ENCODE measurements at places on chromosomes 13 and 19. TPM values are rescaled to one million over a fixed set of nuclear protein-coding genes. Genes with fewer than 3 reads are reported as not detected.

CLN5 gene
- 15.8 TPM for total RNA-seq

ANGPTL4 gene
- total RNA-seq: 69.1 TPM

LCP1 gene
- total RNA-seq: 8.6 TPM

ZNF625 gene
- 6.3 TPM for total RNA-seq

RASIP1 gene
- 13.6 TPM for total RNA-seq

TIMM13 gene
- 37.1 TPM for total RNA-seq

CYP4F22 gene
- not detected for total RNA-seq

ZNF571 gene
- 2.3 TPM for total RNA-seq

CEACAM7 gene
- not detected for total RNA-seq

DNA sequence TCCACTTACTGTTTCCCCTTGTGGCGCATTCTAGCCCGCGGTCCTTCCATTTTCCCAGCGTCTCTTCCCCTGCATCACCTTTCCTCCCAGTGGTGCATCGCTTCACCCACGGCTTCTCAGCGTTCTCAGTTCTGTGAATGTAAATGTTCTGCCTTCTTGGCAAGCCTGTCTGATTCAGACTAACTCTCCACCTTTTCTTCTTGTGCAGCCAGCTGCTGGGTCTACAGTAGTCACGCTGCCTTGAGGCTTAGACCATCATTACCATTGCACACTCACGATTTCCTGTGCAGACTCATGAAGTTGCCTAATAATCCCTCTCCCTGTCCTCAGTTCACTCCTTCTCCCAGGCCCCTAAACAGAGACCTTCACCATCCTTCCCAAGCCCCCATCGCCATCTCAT, 75.0 kb downstream of the DHRS12 start:
- H3K4me1 ChIP-seq: no peaks in the 10 kb centered on the region
- H3K27me3 ChIP-seq: no peaks in the 10 kb centered on the region
- H3K4me3 ChIP-seq: no peak overlapping the region
- no peak for DNase-seq

DNA sequence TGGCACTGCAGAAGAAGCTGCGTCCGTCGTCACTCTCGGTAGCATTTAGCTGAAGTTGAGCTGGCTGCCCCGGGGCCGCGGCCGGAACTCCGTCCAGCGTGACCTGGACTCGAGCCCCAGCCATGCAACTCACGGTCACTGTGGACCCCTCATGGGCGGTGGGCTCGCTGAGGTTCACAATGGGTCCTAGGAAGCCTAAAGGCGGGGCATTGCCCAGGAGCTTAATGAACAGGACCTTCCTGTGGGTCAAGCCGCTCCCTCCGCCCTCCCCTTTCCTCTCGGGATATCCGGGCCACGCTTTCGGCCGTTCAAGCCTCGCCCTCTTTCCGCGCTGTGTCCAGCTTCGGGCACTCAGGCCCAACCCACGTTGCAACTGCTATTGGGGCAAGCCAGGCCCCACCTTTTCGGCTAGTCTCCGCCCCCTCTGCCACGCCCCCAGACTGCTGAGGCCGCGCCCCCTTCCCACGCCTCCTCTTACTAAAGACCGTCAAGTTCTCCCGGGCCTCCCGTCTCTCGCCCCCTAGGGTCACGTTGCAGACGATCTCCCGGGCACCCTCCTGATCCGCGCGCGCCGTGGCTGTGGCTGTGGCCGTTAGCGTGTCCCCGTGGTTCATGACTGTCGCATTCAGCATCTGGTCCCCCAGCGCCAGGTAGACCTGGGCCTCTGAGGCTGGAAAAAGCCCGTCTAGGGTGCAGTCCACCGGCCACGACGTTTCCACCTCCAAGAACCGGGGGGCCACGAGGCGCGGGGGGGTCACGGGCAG, 1.4 kb upstream of the RAVER1 start:
- peak; percentile 97 for DNase-seq
- no peaks in the 10 kb centered on the region for H3K27me3 ChIP-seq
- H3K27ac ChIP-seq: peak overlapping the region; percentile 89
- no peaks in the 10 kb centered on the region for H3K4me1 ChIP-seq

DNA sequence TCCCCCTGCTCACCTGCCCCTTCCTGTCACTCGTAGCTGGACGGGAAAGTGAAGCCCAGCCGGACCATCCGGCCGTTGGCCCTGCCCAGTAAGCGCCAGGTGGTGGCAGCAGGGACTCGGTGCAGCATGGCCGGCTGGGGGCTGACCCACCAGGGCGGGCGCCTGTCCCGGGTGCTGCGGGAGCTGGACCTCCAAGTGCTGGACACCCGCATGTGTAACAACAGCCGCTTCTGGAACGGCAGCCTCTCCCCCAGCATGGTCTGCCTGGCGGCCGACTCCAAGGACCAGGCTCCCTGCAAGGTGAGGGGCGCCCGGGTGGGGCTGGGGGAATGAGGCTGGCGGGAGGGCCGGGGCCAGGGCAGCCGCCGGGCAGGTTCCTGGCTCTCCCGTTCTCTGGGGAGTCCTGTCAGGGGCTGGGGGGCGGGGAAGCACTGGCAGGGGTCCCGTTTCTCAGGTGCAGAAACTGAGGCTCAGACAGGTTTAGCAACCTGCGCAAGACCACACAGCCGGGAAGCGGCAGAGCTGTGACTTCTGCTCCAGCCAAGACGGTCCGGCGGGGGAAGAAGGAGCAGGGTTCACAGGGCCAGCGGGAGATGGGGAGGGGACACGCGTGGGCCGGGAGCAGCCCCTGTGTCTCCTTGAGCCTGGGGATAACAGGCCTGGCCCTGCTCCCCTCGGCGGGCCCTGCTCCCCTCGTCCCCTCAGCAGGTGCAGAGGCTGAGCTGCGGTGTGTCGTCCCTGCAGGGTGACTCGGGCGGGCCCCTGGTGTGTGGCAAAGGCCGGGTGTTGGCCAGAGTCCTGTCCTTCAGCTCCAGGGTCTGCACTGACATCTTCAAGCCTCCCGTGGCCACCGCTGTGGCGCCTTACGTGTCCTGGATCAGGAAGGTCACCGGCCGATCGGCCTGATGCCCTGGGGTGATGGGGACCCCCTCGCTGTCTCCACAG, 5.3 kb downstream of the GZMM start:
- H3K27me3 ChIP-seq: no peaks in the 10 kb centered on the region
- no peaks in the 10 kb centered on the region for H3K4me1 ChIP-seq
- H3K27ac ChIP-seq: no peak overlapping the region
- no peak for DNase-seq
- no peak overlapping the region for H3K4me3 ChIP-seq

GRCh38 chr19:33302974-33303790, 848 bp upstream of the CEBPA start:
- H3K27me3 ChIP-seq: no peaks in the 10 kb centered on the region

DNA sequence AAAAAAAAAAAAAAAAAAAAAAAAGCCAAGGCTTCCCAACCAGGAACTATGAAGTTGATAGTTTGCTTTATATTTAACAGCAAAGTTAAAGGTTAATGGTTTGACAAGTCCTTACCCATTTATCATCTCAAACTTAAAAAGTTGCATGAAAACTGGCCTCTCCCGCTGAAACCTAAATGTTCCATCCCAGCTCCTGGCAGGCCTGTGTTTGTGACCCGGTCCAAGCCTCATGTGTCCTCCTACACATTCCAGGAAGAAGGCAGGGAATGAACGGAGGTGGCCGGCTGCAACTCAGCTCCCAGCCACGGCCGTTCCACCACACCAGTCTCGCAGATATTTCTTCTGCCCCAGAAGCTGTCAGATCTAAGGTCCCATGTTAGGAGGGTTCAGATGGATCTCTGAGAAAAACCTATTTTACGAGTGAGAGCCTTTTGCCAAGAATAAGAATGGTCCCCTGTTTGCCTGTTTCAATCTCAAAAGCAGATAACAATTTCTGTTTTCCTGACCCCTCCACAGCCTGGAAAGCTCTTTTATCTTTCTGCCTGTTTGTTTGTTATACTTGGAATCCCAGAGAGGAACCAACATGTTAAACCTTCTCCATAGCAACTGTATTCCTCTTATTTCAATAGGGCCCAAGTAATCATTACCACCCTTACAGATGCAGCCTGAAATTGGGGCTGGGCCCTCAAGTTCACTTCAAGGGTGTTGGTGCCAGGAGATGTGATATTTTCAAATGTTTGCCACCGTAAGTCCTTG, 56.5 kb downstream of the KCTD12 start:
- peak overlapping the region; percentile 35 for H3K27ac ChIP-seq
- DNase-seq: no peak
- no peaks in the 10 kb centered on the region for H3K36me3 ChIP-seq
- H3K4me1 ChIP-seq: no peaks in the 10 kb centered on the region
- no peaks in the 10 kb centered on the region for H3K27me3 ChIP-seq

GRCh38 chr19:18280247-18281081, 958 bp downstream of the JUND start:
- DNase-seq: peak; percentile 81
- H3K27ac ChIP-seq: peak overlapping the region; percentile 99
- no peaks in the 10 kb centered on the region for H3K4me1 ChIP-seq
- peak overlapping the region; percentile 92 for H3K4me3 ChIP-seq
- H3K36me3 ChIP-seq: peaks cover 23% of the 10 kb centered on the region

- H3K36me3 ChIP-seq: no peaks in the 10 kb centered on the region
- H3K4me1 ChIP-seq: no peaks in the 10 kb centered on the region
- no peak overlapping the region for H3K4me3 ChIP-seq
- no peaks in the 10 kb centered on the region for H3K27me3 ChIP-seq
- no peak overlapping the region for H3K27ac ChIP-seq
Observed at GRCh38 chr13:57558051-57558467, 73.5 kb upstream of the PCDH17 start.

DNA sequence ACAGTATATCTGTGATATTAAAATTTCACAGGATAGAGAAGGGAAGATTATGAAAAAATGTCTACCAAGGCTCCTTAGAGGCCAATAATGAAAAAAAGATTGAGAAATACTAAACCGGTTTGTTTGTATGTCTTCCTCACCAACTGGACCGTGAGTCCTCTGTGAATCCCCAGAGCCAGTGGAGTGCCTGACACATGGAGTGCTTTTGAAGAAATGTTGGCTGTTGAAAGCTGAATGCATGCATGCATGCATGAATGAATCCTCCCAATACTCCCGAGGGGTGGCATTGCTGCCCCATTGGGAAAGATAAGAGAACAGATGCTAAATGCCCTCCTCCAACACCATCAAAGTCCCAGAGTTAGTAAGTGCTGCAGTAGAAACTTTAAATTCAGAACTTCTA, 152.7 kb upstream of the SERP2 start:
- H3K4me1 ChIP-seq: peaks cover 48% of the 10 kb centered on the region
- no peak overlapping the region for H3K27ac ChIP-seq
- no peaks in the 10 kb centered on the region for H3K36me3 ChIP-seq
- no peak for DNase-seq

DNA sequence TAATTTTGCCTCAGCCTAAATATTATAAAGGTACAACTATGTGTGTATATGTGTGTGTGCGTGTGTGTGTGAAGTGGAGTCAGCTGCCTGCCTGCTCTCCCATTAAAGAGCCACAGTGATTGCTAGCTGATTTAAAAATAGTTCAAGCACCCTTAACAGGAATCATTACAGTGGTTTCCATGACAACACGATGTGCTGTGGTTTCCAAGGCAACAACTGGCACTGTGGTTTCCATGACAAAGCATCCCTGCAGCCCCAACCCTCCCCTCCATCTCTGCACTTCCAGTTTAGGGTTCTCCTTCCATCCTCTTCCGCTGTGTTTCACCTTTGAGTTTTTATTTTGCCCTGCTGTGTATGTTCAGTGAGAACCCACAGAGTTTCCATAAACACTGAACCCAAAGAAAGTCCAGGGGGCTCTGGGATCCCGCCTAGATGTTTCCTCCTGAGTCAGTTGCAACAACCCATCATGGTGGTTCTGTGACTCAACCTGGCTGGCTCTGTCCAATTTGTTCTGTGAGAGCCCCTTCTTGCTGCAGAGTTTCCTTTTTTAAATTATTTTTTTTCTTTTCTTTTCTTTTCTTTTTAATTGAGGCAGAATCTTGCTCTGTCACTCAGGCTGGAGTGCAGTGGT, 7.1 kb upstream of the PNMA8A start:
- no peak overlapping the region for H3K4me3 ChIP-seq
- no peak for DNase-seq
- H3K27me3 ChIP-seq: no peaks in the 10 kb centered on the region
- no peak overlapping the region for H3K27ac ChIP-seq

DNA sequence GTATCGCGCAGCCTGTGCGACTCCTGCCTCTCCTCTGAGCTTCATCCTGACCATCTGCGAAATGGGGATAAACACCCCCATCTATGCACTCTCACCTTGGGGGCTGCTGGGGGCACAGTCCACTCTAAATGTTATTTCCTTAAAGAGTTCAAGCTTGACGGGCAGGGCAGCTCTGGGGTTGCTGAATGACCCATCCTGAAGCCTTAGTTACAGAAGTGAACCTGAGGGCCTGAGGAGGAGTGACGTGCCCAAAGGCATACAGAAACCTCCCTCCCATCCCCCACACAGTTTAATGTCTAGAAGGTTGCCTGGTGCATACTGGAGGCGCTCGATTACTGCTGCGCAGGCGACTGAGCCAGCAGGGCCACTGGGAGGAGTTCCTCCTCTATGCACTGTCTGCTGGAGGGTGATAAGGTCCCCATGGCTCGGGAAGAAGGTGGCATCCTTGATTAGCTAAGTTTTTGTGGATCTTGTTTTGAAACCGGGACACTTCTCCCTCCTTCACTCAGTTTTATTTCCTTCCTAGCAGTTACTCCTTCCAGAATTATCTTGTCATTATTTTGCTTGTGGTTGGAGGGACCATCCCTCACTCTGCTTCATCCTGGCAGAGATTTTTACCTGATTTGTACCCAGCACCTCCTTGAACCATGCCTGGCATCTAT, 572 bp upstream of the FKBP8 start:
- peaks cover 27% of the 10 kb centered on the region for H3K36me3 ChIP-seq
- H3K27ac ChIP-seq: peak overlapping the region; percentile 92
- H3K27me3 ChIP-seq: no peaks in the 10 kb centered on the region

- H3K27ac ChIP-seq: peak overlapping the region; percentile 36
- no peaks in the 10 kb centered on the region for H3K27me3 ChIP-seq
- peaks cover 34% of the 10 kb centered on the region for H3K4me1 ChIP-seq
Observed at GRCh38 chr13:43036351-43037250, 13.2 kb downstream of the DNAJC15 start.

GRCh38 chr19:13460045-13460444, 46.2 kb downstream of the CACNA1A start:
- no peaks in the 10 kb centered on the region for H3K36me3 ChIP-seq
- H3K4me3 ChIP-seq: no peak overlapping the region
- H3K27me3 ChIP-seq: no peaks in the 10 kb centered on the region
- no peaks in the 10 kb centered on the region for H3K4me1 ChIP-seq

DNA sequence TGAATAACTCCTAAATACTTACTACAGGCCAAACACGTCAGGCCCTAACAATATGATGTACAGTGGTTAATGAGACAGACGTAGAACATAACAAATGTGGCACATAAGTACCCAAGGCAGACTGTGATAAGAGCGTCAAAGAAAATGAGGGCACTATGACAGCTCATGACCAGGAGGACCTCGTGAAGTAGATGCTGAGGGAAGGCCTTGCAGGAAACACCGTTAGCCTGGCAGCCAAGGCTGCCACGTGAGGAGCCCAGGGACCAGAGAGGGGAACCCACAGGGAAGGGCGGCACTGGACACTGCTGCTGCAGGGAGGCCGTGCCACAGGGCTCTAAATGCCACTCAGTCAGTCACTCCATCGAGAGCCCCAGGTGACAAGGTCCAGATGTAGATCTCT, 5.7 kb downstream of the TUBGCP3 start:
- H3K4me1 ChIP-seq: peaks cover 21% of the 10 kb centered on the region
- no peaks in the 10 kb centered on the region for H3K36me3 ChIP-seq
- H3K27me3 ChIP-seq: no peaks in the 10 kb centered on the region
- H3K4me3 ChIP-seq: no peak overlapping the region
